ENCODE measurements at places on chromosomes 7 and 10.

- no peak for DNase-seq
Measured at GRCh38 chr10:31864834-31865518, 63.7 kb downstream of the ARHGAP12 start.

GRCh38 chr10:22969704-22970103, 41.9 kb downstream of the ARMC3 start:
- DNase-seq: no peak

- no peak for DNase-seq
Measured at GRCh38 chr10:69908124-69908523, 106.4 kb downstream of the COL13A1 start.

DNA sequence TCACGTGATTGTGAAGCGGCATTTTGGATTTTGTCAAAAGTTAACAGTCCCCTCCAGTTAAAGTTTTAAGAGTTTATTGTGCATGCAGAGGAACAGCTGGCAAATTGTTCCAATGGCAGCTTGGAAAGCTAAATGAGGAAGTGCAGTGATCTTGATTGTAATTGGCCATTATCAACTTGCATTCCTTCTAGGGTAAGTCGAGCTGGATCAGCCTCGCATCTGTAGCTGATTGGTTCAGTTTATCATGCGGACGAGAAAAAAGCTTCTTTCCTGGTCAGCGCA, 566 bp downstream of the ZNF789 start:
- DNase-seq: peak; percentile 85

DNA sequence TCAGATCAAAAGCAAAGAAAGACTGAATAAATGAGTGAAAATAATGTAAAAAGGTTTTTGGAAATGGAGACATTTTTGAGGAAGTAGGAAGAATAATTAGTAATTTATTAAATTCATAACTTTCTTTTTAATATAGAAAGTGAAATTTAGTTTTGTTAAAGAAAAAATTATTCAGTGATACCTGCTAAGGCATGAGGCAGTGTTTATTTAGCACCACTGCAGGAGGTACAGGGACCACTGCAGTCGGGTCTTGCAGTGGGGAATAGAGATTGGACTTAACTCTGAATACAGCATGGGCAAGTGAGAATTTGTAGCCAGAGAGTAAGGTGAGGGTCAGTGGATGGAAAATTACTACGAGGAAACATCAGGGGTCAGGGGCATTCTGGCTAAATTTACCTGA, 39.9 kb downstream of the TPST1 start:
- no peak for DNase-seq

DNA sequence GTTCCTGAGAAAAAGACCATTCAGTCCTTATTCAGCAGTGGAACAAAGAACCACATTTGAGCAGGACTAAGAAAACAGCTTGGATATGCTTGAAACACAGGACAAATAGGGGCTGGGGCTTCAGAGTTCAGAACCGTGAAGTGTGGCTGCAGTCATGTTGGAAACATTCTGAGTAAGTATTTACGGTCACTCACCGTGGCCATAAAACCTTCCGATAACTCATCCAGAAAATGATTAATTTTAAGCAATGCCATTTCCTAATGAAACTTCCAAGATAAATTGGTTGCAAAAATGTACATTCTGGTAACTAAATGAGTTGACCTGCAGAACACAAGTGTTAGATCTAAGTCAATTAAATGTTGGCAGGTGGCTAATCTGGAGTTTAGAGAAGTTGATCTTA, 279.2 kb downstream of the CXCL12 start:
- DNase-seq: no peak

DNA sequence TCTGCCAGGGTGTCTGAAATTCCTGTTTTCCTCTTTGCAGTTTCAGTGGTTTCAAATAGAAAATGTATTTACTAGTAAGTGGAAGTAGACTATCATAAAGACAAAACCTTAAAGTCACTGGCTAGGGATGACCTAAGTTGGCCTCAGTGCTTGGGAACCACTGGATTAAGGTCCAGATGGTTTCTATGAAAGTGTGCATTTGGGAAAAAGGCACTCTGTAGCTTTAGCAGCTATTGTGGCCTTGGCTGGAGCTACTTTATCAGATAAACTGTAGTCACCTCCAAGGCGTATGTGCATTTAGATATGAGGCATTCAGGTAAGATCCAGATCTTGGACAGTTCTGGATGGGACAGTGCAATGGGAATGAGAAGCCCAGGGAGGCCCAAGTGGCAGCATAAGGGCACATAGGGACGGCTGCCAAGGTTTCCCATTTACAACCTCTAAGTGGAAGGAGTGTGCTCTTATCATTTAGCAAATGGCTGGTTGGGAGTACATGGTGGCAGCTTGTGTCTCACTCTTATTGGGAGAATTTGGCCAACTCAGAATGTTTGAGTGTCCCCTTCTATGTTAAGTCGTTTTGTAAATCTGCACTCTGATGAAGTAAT, 185.6 kb downstream of the LRMDA start:
- no peak for DNase-seq

GRCh38 chr10:76382381-76382851, 951.0 kb downstream of the LRMDA start:
- no peak for DNase-seq

GRCh38 chr10:18246967-18247366, 106.7 kb downstream of the CACNB2 start:
- DNase-seq: no peak

GRCh38 chr7:29327455-29327854, 132.9 kb downstream of the CHN2 start:
- DNase-seq: no peak

GRCh38 chr10:61899069-61899531, 2.4 kb upstream of the ARID5B start:
- DNase-seq: peak; percentile 63

GRCh38 chr7:94512735-94513564, 3.3 kb downstream of the CASD1 start:
- DNase-seq: no peak

DNA sequence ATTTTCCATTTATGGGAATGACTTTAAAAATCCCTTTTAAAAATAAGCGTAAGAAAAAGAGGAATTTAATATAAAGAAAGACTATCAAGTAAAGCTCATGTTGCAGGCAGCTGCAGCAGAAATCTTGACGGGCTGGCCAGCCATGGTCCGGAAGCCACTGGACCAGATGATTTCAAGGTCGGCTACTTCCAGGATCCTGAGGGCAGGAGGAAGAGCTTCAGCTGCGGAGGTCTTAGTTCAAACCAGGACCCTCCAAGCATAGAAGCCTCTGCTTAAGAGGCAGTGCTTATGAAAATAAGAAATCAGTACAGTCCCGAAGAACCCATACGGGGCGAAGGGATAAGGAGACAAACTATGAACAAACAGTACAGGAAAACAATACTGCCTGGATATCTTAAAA, 220.2 kb upstream of the CELF2 start:
- DNase-seq: no peak

DNA sequence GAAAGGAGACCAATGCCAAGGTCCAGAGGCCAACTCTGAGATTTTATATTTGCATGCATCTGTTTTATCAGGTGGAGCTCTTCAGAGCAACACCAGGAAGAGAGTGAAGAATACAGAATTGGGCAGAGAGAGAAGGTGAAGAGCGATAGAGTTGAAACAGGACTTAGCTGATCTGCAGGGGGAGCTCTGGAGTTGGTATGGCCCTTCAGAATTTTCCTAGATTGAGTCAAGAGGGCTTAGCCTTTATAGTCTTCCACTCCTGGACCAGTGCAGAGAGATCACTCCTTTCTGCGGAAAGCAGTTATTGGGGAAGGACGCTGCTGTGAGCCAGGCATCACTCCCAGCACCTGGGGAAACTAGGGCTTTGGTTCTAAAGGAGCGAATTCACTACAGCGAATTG, 105.0 kb upstream of the DGKB start:
- DNase-seq: no peak

DNA sequence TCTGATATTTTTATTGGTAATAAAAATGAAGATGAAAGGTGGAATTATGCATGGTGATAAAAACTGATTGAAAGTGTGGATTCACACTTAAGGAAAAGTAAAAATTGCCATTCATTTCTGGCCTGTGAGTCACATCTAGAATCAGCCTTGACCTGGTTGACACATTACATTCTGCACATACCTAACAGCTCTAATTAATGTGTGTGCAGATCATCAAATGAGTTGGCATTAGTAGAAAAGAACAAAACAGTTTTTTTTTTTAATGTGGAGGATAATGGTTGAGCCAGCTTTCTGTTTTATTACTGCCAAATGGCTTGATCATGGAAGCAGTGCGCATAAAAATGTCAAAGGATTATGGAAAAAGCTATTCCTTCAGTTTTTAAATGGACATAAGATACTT, 142.6 kb upstream of the TMEM196 start:
- no peak for DNase-seq

DNA sequence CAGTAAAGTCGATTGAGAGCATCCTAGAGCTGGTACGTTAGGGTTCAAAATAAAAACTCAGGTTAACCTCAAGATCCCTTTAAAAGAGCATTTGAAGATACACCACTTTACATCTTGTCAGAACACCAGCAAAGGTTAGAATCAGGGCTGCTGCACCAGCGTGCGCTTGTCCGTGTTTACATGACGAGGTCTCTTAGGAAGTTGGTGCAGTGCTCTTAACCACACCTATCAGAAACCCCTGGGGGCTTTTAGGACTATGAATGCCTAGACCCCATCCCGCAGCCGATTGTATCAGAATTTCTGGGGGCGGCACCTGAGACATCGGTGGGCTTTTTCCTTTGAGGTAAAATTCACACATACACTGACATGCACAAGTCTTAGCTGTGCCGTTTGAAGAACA, 97.6 kb downstream of the ZMYND11 start:
- no peak for DNase-seq

DNA sequence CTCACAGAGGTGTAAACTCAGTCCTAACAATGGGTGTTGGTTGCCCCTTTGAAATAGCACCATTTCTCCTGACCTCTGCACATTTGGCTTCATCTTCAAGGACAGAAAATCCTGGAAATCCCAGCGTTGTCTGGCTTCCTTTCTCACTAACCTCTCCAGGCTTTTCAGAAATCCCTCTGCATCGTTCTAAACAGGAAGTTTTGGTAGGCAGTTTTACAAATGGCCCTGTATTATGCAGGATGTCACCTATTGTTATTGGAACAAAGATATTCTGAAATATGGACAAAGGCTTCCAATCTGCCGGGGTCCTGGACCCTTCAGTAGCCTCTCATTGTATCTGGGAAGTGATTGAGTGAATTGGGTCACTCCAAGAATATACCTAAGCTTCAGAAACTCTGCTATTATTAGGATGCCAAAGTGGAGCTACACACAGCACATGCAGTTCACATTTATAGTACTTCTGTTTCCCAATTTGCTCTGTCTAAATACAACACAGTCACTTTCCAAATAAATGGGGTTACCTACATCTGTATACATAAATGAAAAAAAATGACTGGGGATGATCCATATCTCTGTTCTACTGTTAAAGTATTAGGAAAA, 134.8 kb upstream of the KLF6 start:
- no peak for DNase-seq

GRCh38 chr7:131061818-131062217, 265.9 kb upstream of the MKLN1 start:
- DNase-seq: no peak

- DNase-seq: no peak
Measured at GRCh38 chr7:92266415-92267241, 20.9 kb downstream of the ANKIB1 start.

DNA sequence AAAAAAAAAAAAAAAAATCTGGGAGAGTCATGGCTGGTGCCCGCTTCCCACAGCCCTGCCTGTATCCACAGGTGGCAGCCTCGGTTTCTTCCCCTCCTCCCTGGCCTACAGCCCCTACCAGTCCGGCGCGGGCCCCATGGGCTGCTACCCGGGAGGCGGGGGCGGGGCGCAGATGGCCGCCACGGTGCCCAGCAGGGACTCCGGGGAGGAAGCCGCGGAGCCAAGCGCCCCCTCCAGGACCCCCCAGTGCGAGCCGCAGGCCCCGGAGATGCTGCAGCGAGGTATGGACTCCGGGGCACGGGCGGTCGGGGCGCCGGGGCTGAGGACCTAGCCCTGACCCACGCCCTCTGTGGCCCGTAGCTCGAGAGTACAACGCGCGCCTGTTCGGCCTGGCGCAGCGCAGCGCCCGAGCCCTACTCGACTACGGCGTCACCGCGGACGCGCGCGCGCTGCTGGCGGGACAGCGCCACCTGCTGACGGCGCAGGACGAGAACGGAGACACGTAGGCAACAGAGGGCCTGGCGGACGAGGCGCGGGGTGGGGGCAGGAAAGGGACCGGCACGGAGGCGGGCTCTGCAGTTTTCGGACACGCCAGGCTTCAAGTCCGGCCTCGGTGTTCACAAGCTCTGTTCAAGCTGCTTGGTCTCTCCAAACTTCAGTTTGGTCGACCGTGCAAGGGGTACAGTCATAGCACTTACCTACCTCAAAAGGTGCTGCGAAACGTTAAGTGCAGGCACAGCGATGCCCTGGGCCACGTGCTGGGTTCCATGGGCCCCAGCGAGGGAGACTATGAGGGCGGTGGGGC, 3.9 kb downstream of the NFKB2 start:
- DNase-seq: peak; percentile 75

GRCh38 chr10:14664345-14664744, 110.4 kb downstream of the FAM107B start:
- DNase-seq: no peak

DNA sequence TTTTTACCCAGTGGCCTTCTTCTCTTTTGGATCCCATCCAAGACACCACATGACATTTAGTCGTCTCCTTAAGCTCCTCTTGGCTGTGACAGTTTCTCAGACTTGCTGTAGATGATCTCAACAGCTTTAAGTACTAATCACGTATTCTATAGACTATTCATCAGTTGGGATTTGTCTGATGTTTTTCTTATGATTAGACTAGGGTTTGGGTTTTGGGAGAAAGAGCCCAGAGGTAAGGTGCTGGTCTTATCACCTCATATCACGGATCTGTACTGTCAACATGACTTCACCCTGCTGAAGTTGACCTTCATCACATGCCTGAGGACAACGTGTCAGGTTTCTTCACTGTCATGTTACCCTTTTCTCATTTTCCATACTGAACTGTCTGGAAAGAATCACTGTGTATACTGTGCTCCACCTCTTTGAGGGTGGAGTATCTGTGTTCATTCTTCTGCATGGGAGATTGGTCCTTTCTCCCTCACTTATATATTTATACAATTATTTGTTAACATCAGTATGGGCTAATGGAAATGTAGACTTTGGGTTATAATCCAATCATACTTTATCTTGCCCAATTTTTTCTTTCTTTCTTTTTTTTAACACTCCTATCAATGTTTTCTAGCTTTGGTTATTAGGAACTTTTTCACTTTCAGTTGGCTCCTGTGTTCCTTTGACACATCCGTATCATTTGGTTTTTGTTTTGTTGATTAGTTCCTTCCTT, 6.4 kb upstream of the HKDC1 start:
- DNase-seq: no peak

GRCh38 chr10:114905450-114905849, 32.5 kb upstream of the TRUB1 start:
- peak; percentile 76 for DNase-seq

DNA sequence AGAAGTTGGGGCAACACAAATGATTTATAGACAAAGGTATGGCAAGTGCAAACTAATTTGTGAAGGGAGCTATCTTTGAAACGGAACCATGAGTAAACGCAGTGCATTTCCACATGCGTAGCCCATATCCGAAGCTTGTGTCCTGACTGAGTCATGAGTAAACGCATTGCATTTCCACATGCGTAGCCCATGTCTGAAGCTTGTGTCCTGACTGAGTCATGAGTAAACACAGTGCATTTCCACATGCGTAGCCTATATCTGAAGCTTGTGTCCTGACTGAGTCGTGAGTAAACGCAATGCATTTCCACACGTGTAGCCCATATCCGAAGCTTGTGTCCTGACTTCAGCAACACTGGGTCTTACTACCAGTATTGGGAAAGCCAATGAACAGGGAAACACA, 95.0 kb downstream of the CELF2 start:
- no peak for DNase-seq

Data from COLO829 (cell line).